ENCODE measurements at places on chromosomes 4 and X.

DNA sequence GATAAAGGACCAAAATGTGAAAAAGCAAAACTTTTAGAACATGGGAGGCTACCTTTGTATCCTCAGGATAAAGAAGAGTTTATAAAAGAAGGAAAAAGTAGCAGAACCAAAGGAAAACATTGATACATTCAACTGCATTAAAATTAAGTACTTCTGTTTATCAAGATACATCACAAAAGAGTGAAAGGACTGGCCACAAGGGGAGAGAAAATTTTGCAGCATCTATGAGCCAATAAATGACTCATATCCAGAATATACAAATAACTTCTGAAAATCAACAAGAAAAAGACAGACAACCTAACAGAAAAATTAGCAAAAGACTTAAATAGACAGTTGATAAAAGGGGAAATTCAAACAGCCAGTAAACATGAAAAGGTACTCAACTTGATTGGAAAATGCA, 177.1 kb downstream of the RBMX2 start:
- DNase-seq: no peak

DNA sequence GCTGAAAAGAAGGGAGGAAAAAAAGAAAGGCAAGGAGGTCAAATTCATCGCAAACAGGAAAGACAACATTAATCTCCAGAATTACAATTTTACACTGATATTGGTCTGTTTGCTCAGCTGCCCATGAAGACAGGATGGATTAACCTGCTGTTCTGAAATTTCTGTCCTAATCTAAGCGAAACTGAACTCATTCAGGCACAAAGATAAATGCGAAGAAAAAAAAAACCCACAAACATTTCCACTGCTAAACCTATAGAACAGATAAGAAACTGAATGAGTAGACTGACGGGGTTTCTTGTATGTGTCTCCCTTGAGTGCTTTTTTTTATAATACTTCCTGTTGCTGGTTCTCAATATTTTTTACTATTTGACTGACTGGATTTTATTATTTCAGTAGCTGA, 251.8 kb upstream of the FTHL17 start:
- DNase-seq: no peak

- peak; percentile 51 for DNase-seq
Observed at GRCh38 chrX:47380268-47380667, 9.9 kb downstream of the ZNF157 start.

GRCh38 chr4:153212736-153213135, 8.5 kb downstream of the TRIM2 start:
- no peak for DNase-seq

- DNase-seq: no peak
Observed at GRCh38 chr4:102402223-102402622, 56.9 kb upstream of the SLC39A8 start.

DNA sequence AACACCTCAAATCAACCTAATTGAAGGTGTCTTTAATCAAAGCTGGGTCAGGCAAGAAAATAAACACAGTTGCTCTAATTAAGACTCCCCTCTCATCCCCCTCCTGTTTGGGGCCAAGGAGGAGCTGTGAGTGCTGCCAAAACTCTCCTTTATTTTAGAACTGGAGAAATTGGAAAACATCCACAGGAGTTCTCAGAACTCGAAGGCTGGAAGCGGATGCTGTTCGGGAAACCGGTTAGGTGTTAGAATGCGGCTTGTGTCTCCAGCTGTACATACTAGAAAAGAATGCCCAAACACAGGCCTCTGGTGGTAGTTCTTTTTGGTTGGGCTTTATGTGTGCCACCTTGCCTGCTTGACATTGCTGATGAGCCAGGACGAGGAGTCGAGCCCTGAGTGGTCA, 118.2 kb downstream of the GPR143 start:
- DNase-seq: no peak

DNA sequence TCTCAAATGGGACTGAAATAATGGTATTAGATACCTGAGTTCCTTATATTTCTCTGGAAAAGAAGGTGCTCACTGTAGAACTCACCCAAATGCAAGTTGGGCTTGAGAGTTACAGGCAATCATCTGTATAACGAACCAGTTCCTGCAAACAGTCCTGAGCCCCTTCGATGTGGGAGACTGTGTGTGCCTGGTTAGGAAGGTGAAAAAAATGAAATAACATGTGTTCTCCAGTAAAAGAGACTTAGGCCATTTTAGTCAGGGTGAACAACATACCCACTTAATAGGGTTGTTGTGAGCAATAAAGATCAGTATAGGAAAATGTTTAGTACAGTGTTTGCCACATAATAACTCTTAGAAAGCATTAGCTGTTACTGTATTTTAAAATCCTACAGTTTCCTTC, 23.4 kb downstream of the STIM2 start:
- no peak for DNase-seq

DNA sequence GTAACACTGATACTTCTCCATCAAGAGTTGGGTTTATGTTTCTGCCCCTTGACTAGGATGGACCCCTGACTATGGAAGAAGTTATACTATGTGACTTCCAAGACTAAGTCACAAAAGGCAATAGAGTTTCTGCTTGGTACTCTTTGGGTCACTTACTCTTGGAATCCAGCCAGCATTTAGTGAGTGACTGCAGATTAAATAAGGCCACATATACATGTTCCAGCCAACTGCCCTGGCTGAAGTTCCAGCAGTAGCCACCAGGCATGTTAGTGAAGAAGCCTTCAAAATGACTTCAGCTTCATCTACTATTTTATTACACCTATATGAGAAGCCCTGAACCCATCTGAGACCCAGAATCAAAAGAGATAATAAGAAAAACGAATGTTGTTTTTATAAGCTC, 524.0 kb downstream of the DMD start:
- DNase-seq: no peak

GRCh38 chrX:115592997-115593734, 32.2 kb downstream of the PLS3 start:
- no peak for DNase-seq

DNA sequence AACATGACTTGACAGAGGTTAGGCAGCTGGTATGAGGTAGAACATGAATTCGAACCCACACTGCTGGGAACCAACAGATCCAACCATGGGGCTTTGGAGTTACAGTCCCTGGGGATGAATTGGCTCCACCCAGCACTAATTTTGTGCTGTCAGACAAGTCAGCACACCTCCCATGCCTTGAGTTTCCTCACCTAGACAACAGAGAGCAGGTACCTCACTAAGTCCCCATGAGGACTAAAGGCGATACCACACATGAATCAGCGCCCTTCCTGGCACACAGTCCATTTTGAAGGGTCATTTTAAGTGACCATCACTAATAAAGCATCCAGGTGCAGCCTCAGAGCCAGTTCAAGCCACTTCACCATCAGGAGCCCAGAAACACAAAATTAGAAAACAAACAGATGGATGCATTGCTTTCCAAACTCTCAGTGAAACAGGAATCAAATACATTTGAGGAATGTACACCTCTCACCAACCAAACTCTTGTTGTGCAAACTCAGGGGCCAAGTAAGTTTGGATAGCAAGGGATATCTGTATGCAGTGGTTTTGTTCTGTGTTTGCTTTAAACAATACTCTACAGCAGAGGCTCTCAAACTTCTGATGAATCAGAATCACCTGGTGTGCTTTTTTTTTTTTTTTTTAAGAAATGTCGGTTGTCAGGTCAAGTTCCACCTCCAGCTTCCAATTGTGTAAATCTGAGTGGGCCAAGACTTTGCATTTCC, 10.1 kb downstream of the IDS start:
- no peak for DNase-seq

- DNase-seq: no peak
Observed at GRCh38 chr4:3868211-3869173, 102.3 kb downstream of the ADRA2C start.

DNA sequence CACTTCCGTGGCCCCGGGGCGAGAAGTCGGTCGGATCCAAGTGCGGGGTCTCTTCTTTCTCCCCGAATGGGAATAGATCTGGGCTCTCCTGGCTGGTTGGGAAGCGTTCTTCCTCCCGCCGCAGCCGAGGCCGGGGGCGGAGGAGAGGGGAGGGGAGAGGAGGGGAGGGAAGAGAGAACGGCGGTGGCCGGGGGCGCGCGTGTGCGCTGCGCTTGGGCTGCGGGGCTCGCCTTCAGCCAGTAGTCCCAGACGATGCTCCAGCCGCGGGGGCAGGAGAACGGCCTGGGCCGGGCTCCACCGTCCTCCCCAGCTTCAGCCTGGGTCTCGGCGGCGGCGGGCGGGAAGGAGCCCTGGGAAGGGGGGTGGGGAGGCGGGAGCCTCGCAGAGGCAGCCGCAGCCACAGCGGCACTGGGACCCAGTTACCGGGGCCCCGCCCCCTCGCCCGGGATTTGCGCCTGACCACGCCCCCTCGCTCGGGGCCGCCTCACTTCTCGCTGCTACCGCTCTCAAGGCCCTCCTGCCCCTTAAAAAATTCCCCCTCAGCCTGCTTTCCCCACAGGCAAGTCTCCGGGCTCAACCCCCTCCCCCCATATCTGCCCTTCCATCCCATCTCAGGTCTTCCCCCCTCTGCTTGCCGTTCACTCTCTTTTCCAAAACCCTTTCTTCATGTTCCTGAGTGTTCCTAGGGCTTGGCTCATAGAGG, at the start of gene FGD1:
TSS of gene FGD1 (minus strand) at position 421 of the 703 bp plus-strand sequence. CDS start 802 bp downstream, outside the sequence.
- peak; percentile 47 for DNase-seq

DNA sequence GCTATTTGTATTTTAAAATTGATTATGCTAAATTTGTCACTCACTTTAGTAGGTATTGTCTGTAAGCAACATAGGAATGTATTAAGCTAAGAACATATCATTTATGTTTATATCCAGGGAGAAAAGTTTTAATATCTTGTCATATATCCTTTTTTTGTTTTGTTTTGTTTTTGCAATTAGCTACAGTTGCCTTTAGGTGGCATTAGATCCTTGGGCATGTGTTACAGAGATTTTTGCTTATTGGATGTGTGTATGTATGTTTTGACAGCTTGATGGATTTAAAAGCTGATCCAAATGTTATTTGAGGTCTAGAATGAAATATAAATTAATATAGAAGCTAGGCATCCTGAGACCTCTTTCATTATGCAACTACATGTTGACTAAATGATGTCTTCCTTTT, 36.1 kb upstream of the OTUD4 start:
- no peak for DNase-seq

DNA sequence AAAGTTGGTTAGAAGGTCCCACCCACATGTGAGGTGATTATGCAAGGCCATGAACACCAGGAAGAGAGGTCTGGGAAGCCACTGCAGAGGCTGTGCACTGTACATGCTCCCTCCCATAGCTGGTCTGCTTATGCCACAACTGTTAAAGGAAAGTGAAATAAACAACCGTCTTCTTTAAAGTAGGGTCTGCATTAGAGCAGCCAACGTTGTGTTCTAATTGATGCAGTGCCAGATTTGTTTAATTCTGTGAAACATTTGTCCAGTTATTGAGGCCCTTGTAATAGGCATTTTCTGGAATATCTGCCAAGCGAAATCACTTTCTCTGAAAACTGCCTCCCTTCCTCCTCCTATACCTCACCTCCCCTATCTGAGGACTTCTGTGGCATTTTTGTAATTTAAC, 224.0 kb upstream of the LNX1 start:
- no peak for DNase-seq

GRCh38 chr4:5770051-5770450, 59.0 kb downstream of the EVC start:
- DNase-seq: no peak

DNA sequence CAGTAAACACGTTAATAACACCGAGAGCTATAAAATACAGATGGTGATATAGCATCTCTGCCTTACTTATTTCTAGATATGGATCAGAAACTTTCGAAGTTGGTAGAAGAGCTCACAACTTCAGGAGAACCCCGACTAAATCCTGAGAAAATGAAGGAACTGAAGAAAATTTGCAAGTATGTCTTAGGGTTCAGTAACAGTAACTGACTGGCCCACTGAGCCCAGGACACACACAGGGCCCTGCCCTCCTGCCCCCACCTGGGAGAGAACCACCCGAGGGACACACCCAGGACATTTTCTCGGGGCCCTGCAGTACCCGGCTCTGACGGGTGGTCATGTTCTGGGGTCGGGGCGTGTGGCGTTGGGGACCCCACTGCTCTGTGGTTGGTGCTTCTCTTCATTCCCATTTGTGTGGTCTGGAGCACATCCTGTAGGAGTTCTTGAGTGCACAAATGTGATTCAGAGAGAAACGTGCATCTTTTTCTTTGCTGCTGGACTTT, 1.1 kb downstream of the UVSSA start:
- no peak for DNase-seq

GRCh38 chr4:150722908-150723362, 141.0 kb downstream of the MAB21L2 start:
- no peak for DNase-seq

GRCh38 chr4:81469781-81470455, 1.8 kb downstream of the RASGEF1B start:
- no peak for DNase-seq

DNA sequence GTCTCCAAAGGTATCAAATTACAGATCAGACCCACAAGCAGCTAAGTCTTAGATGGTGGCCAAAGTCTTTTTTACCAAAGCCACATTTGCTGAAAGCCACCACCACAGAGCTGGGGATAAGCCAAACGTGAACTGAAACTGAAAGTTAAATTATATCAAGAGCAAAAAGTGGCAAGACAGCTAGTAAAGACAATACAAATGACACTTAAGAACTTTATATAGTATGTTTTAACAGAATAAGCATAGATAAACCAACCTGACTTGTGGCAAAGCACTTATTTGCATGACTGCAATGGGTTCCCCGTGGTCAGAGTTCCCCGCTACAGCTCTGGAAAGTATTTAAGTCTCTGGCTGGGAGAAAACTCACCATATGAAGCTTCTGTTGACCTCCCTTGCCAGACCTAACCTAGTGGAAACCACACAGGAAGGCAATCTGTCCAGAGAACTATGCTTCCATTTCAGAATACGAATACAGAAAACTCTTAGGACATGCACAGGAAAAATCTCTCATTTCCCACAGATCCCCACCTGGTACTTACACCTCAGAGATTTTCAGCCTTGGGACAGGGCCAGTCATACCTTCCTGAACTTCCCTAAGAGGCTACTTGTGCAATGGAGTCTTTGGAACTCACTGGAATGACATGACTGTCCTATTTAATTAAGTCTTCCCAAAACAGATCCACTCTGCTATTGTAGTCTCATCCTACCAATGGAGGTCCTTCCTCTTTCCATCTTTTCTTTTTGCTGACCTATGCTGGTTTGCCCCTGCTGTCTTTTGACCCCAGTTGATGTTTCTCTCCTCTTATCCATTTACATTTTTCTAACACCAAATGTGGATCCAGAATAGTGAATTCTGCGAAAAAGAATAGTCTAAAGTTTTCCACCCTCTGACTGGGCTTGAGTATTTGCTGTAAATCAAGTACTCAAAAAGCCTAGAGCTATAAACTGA, 225.1 kb downstream of the NR3C2 start:
- DNase-seq: no peak

GRCh38 chr4:102322736-102323135, 22.5 kb downstream of the SLC39A8 start:
- DNase-seq: no peak

- peak; percentile 86 for DNase-seq
Observed at GRCh38 chrX:55160685-55161552, 59.2 kb upstream of the PAGE5 start.

- DNase-seq: no peak
Observed at GRCh38 chr4:42440083-42440482, 42.8 kb downstream of the SHISA3 start.
